ENCODE measurements at places on chromosomes 11 and 22. TPM values are rescaled to one million over a fixed set of nuclear protein-coding genes. Genes with fewer than 3 reads are reported as not detected.

- DNase-seq: no peak
Measured at GRCh38 chr11:129223701-129224149, 31.6 kb upstream of the ARHGAP32 start.

- no peak for DNase-seq
Measured at GRCh38 chr11:63621071-63621470, 6.8 kb upstream of the PLAAT3 start.

DNA sequence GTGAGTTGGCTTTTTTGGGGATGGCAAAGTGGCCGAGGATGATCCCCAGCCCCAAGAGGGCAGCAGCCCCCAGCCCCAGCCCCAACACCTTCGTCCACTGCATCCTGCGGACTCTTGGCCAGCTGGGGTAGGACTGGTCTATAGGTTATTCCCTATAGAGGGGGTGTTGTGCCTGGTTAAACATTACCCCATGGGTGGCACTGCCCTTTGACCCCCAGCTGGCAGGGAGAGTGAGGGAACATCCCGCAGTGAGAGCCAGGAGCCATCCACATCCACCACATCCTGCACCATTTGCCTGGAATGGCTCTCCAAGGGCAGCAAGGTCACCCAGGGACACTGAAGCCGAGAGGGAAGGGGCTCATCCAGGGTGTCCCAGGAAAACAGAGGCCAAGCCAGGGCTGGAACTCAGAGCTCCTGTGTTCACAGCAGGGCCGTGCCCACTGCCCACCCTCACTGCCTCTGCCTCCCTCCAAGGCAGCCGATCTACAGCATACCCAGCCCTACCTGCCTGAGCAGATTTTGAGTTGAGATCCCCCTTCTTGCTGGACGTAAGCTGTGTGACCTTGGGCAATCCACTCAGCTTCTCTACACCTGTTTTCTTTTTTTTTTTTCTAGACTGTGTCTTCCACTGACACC lies at the start of gene NAALADL1:
NAALADL1 (minus strand) TSS at position 135 of the 636 bp plus-strand sequence; CDS start at position 103, 32 bp downstream.
- DNase-seq: no peak

- no peak for DNase-seq
Measured at GRCh38 chr11:62139526-62140303, 15.9 kb downstream of the INCENP start.

DNA sequence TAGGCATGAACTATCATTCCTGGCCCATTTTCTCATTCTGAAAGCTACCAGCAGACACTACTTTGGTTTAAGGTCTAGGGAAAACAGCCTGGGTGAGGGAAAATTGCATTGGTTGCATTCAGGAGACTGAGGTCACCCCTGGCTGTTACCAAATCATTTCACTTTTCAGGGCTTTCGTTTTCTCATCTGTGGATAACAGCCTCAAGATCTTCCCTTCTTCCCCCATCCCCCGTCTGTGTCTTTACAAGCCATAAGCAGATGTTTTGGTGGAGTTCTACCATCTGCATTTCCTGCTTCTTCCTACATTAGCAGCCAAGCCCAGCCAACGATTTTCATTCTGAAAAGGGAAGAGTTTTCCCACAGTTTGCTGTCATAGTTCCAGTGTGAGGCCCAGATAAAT lies 130.4 kb downstream of the HIPK3 start:
- no peak for DNase-seq

- DNase-seq: peak; percentile 27
Measured at GRCh38 chr11:102361086-102362031, 14.3 kb downstream of the BIRC2 start.

The ELFN2 gene
- total RNA-seq: 0.52 TPM

The NOX4 gene
- total RNA-seq: not detected

The LRP4 gene
- total RNA-seq: 0.45 TPM

The PYGM gene
- 3.3 TPM for total RNA-seq

Data from activated CD8-positive, alpha-beta T cell treated with anti-CD3 and anti-CD28 coated beads for 36 hours (primary cell).